CD4-positive, alpha-beta T cell treated with Interleukin-21 for 1 hour (primary cell): ENCODE measurements at places on chromosomes 13 and 19.

GRCh38 chr13:24700539-24700938, 20.3 kb downstream of the ATP12A start:
- no peak for DNase-seq

DNA sequence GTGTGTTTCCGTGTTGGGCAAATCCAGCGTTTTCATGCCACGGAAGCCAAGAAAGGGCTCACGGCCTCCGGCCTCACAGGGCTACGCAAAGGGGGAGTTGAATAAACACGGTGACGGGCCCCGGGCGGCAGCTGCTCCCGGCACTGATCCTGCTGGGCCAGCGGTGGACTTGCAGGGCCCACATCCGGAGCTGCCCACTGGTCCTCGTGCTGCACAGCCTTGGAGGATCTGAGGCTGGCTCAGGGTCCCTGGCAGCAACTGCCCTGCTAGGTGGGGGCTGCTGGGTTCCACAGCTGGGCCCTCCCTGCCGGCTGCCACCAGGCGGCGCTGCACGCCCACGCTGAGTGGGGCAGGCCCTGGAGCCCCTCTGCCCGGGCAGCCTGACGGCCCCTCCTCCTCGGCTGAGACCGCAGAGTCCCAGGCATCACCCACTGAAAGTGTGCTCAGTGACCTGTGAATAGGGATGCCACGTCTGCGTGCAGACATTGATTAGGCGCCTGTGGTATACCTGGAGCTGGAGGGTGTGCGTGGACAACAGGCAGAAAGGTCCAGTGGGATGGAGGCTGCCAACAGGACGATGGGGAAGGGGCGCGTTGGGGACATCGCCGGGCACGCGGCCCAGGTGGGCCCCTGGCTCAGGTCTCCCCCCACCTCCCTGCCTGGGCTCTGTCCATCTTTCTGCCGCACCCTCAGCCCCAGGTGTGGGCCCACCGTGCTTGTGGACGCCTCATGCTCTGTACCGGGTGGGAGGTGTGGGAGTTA, 5.3 kb upstream of the HCN2 start:
- DNase-seq: peak; percentile 69

GRCh38 chr19:17405250-17406045, at the start of gene BST2:
TSS of gene BST2 (minus strand) at chr19:17405630. CDS start at chr19:17405575, 55 bp downstream.
- DNase-seq: peak; percentile 84

DNA sequence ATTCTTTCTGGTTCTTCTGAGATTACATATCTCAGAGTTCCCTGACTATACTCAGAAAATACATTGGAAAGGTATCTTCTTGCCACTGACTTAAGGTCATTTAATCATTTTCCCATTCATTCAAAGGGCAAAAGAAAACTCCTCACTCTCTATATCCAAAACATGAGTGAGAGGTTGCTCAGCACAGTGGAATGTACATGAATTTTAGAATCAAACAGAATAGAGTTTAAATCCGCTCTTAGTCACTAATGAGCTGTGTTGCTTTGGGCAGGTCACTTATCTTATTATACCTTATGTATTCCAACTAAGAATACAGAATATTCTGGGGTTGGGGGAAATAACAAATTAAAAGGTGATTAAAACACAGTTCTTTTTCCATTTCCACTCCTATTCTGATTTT, 452.6 kb upstream of the KLF12 start:
- DNase-seq: no peak

- peak; percentile 92 for DNase-seq
Observed at GRCh38 chr19:45506989-45507871, at the start of gene VASP. TSS of gene VASP (plus strand) at chr19:45507479. CDS start at chr19:45507772, 293 bp downstream.

DNA sequence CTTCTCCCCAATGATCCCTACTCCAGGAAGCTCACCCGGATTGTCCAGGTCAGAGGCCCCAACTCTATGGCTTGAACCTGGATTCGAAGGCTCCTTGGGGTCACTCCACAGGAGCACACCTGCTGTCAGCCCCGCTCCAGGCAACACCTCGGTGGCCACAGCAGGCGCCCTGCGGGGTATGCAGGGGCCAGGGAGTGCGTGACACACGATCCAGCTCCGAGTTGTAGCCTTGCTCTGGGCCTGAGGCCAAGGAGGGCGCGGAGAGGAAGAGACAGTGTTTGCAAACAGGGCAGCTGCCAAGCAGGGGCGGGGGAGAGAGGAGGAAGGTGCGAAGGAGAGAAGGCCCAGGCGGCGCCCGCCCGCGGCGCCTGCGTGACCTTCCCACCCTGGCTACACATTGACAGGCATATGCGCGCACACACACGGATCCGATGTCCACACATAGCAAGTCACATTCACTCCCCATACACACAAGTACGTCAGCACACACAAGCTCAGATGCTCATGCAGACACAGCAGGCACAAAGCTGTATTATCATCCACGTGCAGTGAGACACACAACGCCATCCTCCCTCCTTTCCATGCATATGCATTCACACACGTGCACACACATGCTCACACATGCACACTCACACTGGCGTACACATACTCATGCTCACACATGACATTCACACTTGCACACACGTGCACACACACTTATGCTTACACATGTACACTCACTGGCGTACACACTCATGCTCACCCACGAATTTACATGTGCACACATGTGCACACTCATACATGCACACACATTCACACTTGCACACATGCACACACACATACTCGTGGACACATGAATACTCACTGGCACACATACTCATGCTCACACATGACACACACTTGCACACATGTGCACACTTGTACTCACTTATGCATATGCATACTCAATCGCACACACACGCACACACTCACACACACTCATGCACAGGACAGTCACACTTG, 10.4 kb downstream of the SBK2 start:
- DNase-seq: no peak

DNA sequence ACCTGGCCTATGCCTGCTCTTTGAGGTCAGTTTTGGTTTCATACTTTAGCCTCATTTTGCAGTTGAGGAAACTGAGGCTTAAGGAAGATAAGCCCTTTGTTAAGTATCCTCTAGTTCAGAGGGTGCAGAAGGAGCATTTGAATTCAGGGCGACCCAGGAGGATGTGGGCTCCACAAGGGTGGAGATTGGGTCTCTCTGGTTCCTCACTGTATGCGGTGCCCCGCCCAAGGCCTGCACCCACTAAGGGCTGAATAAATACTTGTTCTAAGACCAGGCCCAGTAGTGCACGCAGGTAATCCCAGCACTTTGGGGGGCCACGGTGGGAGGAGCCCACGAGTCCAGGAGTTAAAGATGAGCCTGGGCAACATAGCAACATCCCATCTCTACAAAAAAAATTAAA, 768 bp upstream of the SLC44A2 start:
- peak; percentile 26 for DNase-seq

DNA sequence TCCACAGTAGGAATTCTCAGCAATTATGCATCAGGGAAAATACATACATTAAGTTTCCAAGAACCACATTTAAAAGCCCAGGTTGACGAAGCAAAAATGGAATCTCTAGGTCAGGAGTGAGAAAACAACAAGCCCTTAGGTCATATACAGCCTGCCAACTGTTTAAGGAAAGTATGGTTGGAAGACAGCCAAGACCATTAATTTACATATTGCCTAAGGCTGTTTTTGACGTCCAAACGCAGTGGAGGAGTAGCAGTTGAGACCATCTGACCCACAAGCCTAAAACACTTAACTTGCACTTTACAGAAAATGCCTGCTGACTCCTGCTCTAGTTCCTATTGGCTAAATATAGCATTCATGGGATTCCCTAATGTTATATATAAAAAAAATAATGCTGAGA, 299.0 kb downstream of the ITGBL1 start:
- DNase-seq: no peak

DNA sequence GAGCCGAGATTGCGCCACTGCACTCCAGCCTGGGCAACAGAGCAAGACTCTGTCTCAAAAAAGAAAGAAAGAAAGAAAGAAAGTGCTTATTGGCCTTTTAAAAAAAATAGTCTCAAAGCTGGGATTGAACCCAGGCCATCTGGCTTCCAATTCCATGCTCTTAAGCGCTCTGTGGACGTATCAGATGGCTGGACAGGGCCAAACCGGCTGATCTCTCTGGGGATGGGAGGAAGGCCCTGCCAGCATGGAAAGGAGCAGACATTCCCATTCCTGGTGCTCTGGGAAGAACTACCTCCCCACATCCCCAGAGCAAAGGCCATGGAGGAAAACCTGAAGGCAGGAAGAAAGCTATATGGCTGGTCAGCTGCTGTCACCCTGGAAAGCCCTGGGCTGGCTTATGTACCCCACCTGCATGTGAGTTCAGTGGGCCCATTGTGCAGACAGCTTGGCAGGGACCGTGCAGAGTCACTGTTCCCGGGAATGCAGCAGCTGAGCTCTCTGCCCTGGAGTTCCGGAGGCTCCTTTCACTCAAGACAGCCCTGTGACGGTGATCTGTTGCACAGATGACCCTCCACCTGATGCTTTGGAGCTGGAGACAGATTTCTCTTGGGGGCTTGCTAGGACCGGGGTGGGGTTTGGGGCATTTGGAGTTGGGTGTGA, 84.3 kb downstream of the SIPA1L3 start:
- DNase-seq: no peak

DNA sequence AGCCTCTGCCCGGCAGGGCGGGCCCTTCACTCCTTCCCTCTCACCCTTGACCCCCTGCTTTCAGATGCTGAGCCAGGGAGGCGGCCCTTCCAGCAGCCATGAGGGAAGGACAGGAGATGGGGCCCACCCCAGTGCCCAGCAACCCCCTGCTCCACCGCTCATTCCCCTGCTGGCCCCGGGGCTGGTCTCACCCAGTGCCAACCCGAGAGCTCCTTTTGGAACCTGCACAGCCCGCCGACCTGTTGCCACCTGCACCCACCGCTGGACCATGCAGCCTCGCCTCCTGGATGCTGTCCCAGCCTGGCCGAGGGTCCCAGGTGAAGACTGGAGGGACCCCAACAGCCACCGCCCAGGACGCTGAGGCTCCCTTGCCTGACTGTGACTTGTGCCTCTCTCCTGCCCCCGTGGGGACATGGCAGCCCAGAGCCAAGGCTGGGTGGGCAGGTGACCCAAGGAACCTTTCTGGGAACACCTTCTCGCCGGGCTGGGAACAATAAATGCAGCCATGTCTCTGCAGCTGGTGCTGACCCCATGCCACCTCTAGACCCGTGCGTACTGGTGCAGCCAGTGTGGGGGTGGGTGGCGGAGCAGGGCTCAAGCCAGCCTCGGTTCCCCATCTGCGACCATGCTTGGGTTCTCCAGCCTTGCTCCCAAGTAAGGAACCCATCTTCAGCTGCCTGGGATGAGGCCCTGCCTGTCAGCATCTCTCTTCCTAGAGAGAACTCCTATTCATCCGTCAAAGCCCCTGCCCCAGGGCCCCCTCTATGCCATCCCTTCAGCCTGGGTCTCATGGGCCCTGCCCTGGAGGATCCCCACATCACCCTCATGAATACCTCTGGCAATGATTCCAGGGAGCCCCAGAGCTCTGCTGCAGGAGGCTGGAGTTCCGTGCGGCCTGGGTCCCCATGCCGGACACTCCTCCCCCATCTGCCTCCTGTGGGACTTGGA, 3.7 kb downstream of the FAM174C start:
- no peak for DNase-seq

- DNase-seq: no peak
Observed at GRCh38 chr13:25046274-25046984, 49.5 kb upstream of the PABPC3 start.

DNA sequence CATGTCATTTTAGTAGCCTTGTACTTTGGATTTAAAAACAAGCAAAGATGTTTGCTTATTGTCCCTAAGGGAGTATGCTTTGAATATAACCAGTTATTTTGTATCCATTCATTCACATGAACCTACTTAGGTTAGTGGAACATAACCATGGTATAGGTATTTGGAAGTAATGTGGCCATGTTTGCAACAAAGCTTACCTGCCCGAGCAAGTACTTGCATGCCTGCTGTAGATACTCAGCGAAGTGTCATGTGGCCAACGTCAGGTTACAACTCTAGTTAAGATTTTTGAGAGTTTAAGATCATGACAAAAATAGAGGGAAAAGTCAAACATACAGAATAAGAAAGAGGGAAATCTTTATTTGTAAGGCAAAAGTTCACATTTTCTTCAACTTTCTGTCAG, 57.2 kb downstream of the COG6 start:
- no peak for DNase-seq

- DNase-seq: no peak
Observed at GRCh38 chr13:46388846-46389245, 1.8 kb upstream of the RUBCNL start.

- no peak for DNase-seq
Observed at GRCh38 chr19:590396-590745, 690 bp downstream of the HCN2 start.

DNA sequence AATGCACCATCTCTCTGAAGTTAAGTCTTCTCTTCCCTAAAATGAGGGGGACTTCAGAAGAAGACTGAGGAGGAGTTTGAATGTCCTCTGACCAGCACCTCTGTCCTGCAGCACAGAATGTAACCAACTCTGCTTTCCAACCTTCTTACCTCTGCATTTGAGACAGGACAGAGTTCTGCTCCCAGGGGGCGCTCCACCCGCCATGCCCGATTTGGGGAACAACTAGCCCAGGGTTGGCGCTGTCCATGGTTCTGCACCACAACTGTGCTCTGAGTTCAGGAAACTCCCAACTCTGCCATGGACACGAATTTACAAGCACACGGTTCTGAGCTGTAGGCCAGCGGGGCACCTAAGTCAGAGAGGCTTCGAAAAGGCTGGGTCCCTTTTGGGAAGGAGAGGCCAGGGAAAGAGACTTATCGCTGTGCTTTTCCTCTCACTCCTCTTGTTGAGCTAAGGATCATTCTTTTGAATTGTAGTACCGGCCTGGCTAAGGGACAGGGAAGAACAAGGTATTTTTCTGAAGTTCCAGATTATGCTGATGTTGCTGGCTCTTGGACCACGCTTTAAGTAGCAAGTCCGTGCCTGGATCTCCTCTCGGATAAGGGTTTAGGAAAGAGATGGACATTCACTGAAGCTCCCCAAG, 22.2 kb downstream of the SIGLEC5 start:
- DNase-seq: peak; percentile 51

DNA sequence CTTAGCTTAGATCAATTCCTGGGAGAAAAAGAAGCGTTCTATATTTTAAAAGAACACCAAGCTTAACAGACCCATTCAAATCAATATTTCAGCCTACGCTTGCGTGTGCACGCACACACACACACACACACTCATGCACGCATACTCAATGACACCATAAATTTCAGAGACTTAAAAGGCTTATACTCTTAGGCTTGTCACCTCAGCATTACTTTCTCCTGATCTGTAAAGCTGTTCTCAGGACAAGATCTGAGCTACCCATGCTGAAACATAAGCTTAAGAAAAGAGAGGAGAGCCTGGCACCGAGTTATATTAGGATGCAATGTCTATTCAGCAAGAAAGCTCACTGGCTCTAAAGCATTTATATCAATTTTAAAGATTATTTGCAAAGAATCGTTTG, 368.5 kb downstream of the FGF14 start:
- no peak for DNase-seq

DNA sequence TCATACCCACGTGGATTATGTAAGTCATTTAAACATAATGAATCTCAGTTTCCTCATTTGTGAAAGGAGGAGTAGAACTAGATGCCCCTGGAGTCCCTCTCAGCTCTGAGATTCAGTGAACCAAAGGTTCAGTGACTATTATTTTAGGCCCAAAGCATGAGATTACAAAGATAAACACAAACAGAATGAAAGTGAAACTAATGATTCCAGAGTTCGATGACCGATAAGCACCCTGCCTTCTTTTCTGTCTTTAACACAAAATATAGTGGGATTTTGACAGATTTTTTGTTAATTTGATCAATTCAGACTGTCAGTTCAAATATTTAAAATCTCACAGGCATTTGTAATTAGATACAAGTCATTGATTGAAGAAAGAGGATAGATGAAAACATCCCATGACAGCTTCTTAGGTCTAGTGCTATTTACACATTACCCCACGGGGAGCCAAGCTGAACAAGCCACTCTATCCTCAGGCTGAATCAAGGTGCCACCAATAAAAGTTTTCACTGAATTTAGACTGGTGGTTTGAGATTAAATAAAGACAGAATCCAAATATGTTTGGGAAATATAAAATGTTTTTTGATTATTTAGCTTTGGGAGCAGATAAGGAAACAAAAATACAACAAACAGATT, 64.6 kb upstream of the RAP2A start:
- peak; percentile 39 for DNase-seq
